Left renal pelvis (tissue), 4 donors: ENCODE measurements at places on chromosomes 1 and 21. TPM values are rescaled to one million over a fixed set of nuclear protein-coding genes. Genes with fewer than 3 reads are reported as not detected.

The GNG12 gene
- polyA plus RNA-seq: 135 TPM

The TMPRSS15 gene
- 0.23 TPM for polyA plus RNA-seq

The NECAP2 gene
- polyA plus RNA-seq: 70.4 TPM

The C1orf122 gene
- 21.1 TPM for polyA plus RNA-seq

GRCh38 chr1:157004327-157004726, 41.2 kb downstream of the ARHGEF11 start:
- no peak for DNase-seq

DNA sequence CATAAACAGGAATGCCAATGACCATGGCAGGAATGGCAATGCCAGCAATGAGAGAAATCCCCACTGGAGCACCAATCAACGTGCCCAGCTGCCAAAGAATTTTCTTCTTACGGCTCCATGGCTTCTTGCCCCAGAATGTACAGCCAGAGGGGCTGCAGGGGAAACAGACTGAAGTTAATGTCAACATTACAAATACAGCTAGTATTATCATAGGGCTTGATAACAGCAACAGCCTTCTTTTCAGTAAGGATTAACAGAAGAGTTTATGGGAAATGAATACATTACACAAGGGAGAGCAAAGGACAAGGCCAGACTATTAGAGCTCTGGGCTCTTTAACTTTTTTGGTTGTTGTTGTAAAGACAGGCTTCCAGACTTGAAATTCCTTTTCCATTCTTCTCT, 18.2 kb downstream of the RNF19B start:
- DNase-seq: no peak

DNA sequence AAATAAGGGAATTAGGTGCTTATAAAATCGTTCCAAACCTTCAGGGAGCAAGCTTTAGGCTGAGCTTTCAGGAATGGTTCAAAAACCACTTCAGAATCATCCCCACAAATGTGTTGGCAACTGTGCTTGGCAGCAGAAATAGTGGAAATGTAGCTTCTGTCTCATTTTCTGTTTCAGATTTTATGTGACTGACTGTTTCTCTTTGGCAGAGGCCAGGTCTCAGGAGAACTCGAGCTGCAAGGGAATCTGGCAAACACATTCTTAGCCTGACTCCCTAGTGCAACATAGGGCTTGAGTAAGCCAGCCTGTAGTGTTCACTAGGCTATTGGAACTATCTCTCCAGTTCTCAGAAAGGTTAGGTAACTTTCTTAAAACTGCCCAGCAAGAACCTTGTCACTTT, 128.6 kb downstream of the PLA2G4A start:
- no peak for DNase-seq

DNA sequence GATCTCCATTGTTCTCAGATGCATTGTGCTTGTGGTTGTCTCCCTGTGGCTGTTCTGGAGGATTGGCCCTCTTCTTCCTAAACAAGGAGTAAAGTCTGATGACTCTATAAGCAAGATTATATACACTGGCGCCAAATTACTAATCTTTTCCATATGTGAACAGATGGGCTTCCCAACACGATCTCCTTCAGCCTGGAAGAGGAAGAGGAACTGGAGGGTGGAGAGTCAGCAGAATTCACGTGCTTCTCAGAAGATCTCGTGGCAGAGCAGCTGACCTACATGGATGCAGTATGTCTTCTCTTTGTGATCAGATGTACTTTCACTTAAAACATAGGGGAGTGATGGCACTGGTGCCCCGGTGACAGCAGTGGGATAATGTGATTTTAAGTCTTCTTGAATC, 78.7 kb downstream of the RGL1 start:
- no peak for DNase-seq

DNA sequence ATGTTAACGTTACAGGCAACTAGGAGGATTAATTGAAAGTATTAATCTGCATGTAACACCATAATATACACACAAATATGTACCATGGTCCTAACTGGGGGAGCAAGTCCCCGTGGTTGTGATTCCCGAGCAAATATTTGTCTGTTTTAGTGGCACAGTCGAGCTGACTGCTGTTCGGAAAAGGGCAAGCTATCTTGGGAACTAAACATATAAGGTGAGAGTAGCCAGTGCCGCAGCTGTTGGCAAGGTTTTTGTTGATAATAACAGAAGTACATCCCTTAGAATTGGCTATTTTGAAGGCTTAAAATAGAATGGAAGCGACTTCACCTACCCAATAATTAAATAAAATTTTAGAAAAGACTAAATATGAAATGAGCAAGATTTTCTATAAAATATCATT, 45.5 kb downstream of the UCHL5 start:
- no peak for DNase-seq

DNA sequence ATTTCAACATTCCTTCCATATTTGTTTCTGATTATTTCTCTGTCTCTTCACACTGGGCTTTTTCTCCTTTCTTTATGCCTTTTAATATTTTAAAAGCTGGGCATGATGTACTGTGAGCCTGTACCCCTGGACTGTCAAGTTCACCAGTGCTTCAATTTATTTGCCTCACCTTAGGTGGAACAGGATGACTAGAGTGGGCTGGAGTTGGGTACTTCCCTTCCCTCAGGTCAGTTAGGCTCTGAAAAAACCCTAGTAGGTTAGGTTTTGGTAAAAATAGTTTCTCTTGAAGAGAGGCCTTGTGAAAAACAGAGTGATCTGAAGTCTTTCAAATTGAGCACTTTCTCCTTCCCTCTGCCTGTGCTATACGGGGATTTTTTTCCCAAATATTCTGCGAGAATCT, 163.0 kb upstream of the LYPLAL1 start:
- DNase-seq: no peak

- DNase-seq: no peak
Measured at GRCh38 chr1:47843781-47844557, 153.2 kb downstream of the TRABD2B start.

DNA sequence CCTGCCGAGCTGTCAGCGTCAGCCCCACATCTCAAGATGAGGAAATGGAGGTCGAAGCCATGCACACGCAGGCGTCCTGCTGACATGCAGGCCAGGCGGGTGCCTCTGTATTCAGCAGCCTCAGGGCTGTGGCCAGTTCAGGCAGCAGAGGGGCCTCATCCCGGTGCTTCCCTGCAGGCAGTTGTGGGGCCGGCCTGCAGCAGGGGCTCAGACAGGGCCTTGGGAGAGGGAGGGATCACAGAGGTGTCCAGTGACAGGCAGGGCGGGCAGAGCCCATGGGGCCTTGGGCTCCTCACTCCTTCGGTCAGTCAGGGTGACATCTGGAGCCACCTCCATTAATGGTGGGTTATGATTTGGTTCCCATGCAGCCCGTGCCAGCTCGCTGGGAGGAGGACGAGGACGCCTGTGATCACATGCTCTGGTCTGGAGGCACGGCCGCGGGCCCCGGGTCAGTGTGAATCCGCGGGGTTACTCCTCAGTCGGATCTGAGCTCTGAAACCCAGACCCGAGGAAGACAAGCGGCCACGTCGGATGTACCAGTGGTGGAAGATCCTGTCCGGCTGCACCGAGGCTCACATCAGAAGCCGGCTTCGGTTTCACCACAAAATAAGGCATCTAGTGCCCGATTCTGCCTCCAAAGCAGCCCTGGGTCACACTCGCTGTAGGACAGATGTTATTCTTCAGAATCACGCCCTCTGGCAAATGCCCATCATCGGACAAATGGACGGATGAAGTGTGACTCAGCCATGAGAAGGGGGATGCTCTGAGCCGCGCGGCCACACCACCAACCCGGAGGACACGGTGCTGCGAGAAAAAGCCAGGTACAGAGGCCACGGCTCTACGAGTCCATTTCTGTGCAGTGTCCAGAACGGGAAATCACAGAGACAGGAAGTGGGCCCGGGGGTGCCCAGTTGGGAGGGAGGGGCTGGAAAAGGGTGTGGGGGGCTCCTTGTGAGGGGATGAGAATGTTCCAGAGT, 33.4 kb downstream of the KRTAP10-1 start:
- no peak for DNase-seq

GRCh38 chr1:86758570-86758969, 54.2 kb downstream of the SH3GLB1 start:
- DNase-seq: no peak

GRCh38 chr1:102919659-102920058, 188.7 kb downstream of the COL11A1 start:
- no peak for DNase-seq

DNA sequence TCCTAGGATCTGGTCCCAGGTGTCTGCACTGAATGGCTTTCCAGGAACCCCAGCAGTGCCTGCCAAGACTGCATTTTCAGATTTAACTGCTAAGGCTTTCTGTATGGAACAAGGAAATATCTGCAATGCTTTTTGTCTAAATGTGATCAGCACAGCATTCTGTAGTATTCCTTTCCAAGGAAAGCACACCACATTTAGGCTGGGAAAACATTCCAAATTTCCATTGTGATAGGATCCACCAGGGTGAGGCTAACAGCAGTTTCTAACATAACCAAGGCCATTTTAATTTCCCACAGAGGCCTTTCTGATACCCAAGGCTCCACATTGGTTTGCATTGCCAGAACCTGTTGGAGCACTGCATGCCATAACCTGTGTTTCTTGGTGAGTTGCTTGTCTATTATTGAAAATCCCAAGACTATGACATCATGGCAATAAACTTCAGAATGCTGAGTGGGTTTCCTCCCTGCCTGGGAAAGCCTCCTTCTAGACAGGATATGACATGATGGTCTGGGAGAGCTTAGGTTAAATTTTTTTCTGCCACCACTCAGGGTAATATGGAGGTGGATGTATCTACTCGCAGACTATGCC, 23.3 kb upstream of the PTGFRN start:
- no peak for DNase-seq
